Activated gamma-delta T cell (primary cell): ENCODE measurements at places on chromosomes 6 and 20.

DNA sequence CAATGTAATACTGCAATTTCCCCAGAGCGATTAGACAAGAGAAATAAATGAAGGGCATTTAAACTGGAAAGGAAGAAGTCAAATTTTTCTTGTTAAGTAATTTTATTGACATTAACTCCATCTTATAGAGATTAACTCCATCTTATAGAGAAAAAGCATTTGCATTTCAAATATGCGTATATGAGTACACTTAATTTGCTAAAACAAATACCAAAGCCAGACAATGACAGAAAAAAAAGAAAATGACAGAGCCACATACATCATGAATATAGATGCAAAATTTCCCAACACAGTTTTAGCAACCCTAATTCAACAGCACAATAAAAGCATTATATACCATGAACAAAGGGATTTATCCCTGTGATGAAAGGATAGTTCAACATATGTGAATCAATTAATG, 1293.1 kb upstream of the EYS start:
- no peak for DNase-seq

DNA sequence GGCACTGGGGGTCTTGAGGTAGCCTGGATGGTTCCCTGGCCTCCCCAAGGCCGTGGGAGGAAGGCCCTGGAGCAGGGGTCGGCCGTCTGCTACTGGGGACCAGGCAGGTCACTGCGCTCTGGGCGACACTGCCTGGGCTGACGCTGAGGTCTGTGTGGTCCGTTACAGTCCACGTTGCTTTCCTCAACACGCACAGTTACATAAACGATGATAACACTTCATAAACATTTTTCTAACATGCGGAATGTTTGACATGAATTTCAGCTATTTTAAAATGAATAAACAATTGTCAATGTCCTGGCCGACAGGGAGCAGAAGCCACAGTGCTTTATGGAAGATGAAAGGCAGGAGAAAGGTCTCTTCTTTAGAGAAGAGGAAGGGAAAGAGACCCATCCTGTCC, 10.2 kb upstream of the RBBP8NL start:
- no peak for DNase-seq

- no peak for DNase-seq
Observed at GRCh38 chr6:119887666-119888065, 538.1 kb upstream of the MAN1A1 start.

DNA sequence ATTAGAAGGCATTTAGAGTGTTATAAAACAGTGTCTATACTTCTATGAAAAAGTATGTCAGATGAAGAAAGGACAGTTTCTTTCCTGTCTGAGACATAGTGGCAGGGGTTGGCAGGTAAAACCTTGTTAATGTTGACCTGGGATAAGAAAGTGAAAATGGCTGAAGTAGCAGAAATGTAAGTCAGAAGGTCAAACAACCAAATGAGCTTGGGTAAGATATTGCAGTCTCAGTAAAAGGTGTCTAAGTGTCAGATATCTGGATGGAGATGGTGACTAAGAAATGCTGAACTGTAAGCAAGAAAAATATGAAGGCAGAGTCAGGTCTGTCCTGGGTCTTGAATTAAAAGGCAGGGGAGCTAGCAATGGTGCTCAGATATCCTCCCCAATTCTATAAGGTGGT, 400.3 kb downstream of the CD109 start:
- DNase-seq = no peak

GRCh38 chr6:157468054-157468453, 87.1 kb downstream of the ZDHHC14 start:
- DNase-seq = no peak

- DNase-seq = no peak
Observed at GRCh38 chr6:73509851-73510250, 11.0 kb downstream of the EEF1A1 start.

DNA sequence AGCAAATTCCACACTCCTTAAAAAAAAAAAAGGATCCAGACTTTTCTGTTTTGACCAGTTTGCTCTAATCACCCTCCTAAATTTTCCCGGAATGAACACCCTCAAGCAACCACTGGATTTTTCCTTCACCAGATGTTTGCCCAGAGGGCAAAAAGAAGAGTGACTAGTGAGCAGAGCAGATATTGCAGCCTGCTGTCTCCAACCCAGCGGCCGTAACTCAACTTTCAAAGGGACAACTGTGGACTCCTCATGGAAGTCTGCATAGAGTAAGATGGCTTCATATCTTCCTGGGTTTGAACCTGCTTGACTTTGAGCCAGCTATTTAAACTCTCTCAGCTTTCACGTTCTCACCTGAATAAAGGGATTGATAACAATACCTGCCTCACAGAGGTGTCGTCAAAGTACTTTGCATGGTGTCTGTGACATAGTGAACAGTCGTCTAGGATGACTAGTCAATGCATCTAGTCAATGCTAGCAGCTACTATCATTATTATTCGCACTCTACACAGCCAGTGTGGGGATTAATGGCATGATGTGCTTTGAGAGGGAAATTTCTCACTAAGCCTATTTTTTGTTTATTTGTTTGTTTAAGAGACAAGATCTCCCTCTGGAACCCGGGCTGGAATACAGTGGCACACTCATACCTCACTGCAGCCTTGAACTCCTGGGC, 92.2 kb upstream of the HIVEP1 start:
- no peak for DNase-seq

- DNase-seq = no peak
Observed at GRCh38 chr20:47118641-47119040, 224.0 kb downstream of the EYA2 start.

GRCh38 chr20:44431118-44431501, 44.6 kb upstream of the TTPAL start:
- DNase-seq = no peak

- no peak for DNase-seq
Observed at GRCh38 chr6:170107606-170108222, 183.2 kb downstream of the DLL1 start.

DNA sequence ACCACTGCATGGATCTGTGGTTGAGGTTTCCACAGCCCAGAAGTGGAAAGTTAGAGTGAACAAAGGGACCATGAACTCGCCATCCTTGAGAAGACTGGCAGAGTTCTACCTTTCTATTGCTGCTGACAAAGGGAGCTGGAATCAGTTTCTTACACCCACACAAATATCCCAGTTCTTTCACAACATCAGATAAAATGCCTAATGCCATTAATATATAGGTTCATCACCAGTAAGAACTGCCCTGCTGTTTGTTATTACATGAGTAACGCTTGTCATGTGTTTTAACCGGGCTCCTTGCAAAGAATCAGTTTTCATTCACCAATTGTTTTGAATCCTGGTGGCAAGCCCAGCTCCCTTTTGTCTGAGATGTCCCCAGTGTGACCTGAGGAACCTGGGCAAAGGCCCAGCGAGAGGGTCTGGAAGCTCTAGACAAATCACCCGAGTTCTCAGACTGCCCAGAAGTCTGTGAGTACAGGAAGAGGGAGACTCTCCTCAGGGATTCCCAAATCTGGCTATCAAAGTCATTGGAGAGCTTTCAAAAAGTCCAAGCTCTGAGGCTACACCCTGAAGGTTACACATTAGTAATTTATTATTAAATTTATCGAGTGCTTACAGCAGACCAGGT, 7.5 kb upstream of the CD164 start:
- DNase-seq = no peak
